ENCODE measurements at places on chromosomes 1 and 21.

DNA sequence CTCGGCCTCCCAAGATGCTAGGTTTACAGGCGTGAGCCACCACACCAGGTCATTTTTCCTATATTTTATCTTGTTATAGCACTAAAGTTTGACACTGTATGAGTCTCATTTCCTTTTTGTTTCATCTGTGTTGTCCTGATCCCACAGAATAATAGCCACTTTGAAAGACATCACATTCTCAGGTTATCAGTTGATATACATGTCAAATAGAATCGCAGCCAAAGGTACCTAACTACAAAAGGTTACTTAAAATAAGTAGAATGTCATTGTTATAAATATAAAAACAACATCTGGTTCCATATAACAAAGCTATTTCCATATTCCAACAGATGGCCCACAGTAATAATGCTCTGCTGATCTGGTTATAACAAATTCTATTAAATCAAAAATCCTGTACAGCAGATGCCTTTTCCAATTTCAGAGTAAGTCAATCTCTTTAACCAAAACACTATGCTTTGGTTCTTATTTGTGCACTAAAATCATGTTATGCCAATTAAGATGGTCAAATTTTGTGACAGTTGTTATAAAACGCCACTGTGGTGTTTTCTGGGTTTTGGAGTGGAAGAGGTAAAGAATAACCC is 6.0 kb downstream of the FOXJ3 start:
- DNase-seq = no peak

DNA sequence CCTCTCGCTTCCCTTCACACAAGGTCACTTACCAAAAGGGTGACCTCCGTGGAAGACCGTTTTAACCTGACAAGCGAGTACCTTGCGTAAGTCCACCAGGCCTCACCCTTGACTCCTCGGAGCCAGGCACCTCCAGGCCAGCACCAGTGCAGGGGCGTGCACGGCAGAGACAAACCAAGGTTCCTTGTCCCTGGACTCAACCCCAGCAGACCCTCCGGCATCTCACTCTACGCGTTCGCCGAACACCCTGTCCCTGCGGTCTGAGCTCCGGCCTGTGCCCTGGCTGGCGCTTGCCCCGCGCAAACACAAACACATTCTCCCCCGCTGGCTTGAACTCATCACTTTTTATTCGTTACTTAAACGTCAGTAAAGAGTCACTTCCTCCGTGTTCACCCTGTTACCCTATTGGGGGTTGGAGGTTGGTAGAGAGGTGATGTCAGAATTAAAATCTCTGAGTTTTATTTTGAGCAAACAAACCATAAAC is 4.5 kb downstream of the TBX15 start:
- no peak for DNase-seq

- no peak for DNase-seq
Observed at GRCh38 chr1:226360106-226360746, 47.7 kb downstream of the PARP1 start.

DNA sequence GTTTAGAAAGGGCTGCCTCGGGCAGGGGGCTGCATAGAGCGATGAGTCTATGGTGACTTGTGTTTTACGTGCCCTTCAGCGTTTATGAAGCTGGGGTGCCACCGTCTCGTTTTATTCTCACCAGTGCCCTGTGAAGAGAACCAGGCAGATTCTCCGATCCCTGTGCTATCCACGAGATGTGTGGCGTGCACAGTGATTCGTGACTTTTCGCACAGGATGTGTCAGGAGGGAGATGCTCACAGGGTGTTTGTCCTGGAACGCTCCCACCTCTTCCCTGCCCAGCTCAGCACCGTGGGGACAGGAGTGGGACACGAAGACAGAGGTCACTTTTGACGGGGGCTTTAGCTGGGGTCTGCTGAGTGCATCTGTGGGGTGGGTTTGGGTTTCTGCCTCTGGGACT is 54.9 kb upstream of the AJAP1 start:
- DNase-seq = no peak

DNA sequence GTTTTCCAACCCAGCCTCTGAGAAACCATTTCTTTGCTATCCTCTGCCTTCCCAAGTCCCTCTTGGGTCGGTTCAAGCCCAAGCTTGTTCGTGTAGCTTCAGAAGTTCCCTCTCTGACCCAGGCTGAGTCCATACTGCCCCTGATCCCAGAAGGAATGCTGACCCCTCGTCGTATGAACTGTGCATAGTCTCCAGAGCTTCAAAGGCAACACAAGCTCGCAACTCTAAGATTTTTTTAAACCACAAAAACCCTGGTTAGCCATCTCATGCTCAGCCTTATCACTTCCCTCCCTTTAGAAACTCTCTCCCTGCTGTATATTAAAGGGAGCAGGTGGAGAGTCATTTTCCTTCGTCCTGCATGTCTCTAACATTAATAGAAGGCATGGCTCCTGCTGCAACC is 23.8 kb downstream of the EIF2D start:
- no peak for DNase-seq

DNA sequence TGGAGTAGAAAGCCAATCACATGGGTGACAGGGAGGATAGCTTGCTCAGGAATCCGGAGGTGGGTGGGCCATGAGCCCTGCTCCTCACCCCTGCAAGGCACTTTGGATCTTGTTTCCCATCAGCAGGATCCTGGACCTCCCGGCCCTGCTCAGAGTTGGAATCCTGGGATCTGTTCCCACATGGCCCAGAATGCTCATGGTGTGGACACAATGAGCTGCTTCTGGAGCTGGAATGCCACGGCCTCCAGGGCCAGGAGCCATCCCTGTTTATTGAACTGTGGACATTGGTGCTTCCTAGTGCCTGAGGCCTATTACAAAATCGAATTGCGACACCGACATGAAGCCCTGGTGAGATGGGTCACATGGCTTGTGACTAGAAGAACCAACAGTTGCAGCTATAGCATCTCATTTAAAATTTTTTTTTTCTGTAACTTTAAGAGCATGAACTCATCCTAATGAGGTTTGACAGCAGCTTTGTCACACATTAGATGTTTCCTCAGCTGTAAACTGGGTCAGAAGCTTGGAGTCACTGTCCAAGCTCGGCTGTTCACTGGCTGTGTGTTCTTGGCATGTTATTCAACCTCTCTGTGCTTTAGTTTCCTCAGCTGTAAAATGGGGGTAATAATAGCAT is 40.4 kb upstream of the GOLT1A start:
- DNase-seq = peak; percentile 41

- DNase-seq = no peak
Observed at GRCh38 chr1:22817462-22817861, 106.8 kb downstream of the EPHB2 start.

DNA sequence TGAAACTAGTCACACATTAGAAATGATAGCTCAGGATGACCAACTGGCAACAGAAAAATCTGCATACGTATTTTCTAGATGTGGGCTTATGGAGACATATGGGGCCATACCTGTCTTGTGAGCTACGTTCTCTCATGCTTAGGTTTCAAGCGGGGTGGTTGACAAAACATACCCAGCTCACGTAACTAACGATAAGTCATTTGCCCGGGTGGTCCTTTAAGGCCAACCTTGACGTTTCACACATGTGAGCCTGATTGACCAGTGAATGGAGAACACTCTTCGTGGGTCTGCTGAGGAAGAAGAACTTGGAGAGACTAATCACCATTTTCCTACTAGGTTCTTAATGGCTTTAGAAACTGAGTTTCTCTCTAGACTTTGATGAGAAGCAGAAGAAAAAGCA is 13.5 kb upstream of the RCSD1 start:
- no peak for DNase-seq

GRCh38 chr1:3368711-3369445 is 85.6 kb upstream of the ARHGEF16 start:
- no peak for DNase-seq

GRCh38 chr1:10787286-10787685 is 9.2 kb downstream of the CASZ1 start:
- no peak for DNase-seq

GRCh38 chr1:119766374-119766794 is 2.3 kb downstream of the HMGCS2 start:
- DNase-seq = no peak

- no peak for DNase-seq
Observed at GRCh38 chr21:20639026-20639425, 359.2 kb upstream of the NCAM2 start.

DNA sequence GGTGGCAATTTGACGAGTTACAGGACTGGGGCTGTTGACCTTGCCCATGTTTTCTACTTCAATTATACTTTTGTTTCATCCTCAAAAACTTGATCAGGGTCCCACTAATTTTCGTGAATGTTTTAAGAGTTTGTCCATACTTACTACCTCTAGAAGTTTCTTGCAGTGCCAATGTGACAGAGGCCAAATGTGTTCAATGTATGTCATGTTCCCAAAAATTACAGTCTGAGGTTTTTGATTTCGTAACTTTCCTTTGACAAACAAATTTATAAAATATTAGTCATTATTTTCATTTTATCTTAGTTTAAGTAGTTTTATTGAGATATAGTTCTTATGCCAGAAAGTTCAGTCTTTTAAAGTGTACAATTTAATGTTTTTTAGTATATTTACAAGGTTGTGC is 15.3 kb downstream of the VPS13D start:
- DNase-seq = no peak

DNA sequence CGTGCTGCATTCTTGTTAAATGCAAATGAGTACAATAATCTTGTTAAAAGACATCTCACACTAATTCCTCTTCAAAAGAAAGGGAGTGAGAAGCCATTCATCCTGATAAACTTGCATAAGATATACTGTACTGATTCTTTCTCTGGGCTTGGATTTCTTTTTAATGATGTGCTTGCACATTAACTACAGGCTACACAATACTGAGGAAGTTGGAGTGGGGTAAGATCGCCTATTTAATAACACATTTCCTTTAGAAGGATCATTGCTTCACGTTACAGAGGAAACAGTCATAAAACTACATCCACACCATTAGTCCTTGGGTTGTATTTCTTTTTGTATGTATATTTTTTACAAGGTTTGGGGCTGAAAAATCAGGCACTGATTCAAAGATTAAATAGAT is 36.6 kb downstream of the NRIP1 start:
- DNase-seq = no peak

- DNase-seq = peak; percentile 82
Observed at GRCh38 chr1:1000357-1001056, 610 bp upstream of the HES4 start.

GRCh38 chr1:177065430-177065829 is 99.1 kb downstream of the ASTN1 start:
- DNase-seq = no peak

DNA sequence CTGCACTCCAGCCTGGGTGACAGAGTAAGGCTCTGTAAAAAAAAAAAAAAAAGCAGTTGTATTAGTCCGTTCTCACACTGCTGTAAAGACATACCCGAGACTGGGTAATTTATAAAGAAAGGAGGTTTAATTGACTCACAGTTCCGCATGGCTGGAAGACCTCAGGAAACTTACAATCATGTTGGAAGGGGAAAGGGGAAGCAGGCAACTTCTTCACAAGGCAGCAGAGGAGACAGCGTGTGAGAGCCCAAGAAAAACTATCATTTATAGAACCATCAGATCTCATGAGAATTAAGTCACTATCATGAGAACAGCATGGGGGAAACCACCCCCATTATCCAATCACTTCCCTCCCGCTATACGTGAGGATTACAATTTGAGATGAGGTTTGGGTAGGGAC is 151.7 kb upstream of the NR5A2 start:
- DNase-seq = no peak

DNA sequence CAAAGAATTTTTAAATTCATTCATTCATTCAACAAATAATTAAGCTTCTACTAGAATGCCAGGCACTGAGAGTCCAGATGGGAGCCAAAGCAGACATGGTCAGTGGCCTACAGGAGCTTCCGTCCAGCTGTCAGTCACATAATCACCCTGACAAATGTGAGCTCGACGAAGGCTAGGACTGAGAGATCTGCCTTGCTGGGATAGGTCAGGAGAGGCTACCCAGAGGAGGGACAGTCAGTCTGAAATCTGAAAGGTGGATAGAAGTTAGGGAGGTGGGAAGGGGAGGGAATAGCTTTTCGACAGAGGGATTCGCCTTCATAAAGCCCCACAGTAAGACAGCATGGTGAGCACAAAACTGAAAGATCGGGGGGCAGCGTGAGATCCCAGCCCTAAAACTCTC is 8.3 kb downstream of the EPHX1 start:
- DNase-seq = no peak

DNA sequence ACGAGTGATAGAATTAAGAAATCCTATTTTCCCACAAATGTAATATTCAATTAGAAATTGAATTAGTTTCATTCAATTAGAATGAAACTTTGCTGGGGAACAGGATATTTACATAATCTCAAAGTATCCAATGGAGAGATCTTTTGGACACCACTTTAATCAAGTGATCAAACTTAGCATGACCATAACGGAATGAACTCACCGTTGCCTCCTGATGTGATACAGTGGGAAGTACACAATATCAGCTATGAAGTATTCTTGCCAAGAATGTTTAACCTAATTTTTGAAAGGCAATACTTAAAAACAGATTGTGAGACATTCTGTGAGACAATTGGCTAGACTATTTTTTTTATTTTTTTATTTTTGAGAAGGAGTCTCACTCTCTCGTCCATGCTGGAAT is 16.6 kb downstream of the CDKN2C start:
- DNase-seq = no peak

GRCh38 chr1:154664331-154665002 is 56.5 kb upstream of the ADAR start:
- DNase-seq = no peak

DNA sequence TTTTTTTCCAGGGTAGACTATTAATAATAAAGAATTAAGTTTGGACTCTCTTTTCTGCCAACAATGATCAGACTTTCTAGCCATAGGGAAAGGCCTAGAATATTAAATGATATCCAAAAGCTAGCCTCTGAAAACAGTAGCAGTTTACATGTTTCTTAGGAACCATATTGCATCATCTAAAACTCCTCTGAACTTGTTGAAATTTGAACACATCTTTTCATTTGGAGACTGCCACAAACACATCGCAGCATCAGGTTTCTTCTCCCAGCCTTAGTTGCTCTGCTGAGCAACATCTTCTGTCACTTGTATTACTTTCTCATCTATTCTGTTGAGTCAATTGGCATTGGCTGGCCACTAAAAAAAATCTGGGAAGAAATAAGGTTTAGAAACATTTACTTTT is 63.2 kb upstream of the GNG4 start:
- DNase-seq = no peak

DNA sequence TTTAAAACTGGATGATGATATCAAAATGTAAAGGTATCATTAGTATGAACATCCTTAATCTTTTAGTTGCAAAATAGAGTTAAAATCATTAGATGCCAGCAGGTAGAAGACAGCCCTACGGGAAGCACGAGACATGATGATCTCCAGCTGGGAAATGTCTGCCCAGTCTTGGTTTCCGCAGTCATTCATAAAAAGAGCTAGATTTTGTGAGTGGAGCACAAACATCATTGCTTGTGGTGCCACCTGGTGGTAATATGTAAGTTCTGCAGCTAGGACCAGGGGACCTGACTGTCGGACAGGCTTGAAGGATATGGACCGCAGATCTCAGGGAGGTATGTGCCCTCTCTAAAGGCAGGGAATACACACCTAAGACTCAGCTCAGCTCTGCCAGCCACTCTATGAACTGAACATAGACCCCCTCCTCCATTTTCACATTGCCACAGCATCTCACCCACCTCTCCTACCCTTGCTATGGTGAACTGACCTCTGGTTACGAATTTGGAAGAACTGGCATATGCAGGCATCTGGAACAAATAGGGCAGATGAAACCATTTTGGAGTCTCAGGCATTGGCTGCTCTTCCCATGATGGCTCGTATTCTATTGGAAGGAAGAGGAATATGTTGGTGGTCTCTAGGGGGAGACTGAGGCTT is 9.2 kb downstream of the FCMR start:
- DNase-seq = peak; percentile 75

All from HTR-8/SVneo (cell line).